Stimulated activated CD8-positive, alpha-beta memory T cell treated with anti-CD3 and anti-CD28 coated beads, Interleukin-4, amount 100 ng/mL, for 1 hour (primary cell): ENCODE measurements at places on chromosomes 7 and 10.

DNA sequence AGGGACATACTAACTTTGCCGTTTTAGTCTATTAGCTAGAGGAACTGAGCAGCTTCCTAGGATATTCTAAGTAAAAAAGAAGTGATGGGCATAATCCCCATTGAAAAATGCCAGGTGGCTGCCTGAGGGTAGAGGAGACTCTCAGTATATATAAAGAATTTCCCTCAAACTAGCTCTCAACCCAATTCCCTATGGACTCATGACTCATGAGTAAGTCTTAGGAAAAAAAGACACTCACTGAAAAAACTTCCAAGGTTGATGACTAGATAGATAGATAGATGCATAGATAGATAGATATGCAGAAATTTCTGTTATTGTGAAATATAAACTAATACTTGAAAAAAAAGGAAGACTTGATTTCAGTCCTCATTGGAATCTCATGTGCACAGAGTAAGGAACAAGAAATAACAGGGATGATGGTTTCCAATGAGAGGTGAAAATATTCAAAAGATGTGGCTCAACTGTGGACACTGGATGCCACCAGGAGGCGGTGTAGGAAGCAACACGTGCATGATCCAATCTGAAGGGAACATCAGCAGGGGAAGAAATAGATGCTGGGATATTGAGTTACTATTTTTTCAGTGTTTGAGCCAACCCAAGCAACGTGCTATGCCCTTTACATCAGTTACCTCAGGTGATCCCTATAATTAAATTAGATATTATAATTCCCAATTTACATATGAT, 711.0 kb upstream of the LRRTM3 start:
- no peak for DNase-seq

DNA sequence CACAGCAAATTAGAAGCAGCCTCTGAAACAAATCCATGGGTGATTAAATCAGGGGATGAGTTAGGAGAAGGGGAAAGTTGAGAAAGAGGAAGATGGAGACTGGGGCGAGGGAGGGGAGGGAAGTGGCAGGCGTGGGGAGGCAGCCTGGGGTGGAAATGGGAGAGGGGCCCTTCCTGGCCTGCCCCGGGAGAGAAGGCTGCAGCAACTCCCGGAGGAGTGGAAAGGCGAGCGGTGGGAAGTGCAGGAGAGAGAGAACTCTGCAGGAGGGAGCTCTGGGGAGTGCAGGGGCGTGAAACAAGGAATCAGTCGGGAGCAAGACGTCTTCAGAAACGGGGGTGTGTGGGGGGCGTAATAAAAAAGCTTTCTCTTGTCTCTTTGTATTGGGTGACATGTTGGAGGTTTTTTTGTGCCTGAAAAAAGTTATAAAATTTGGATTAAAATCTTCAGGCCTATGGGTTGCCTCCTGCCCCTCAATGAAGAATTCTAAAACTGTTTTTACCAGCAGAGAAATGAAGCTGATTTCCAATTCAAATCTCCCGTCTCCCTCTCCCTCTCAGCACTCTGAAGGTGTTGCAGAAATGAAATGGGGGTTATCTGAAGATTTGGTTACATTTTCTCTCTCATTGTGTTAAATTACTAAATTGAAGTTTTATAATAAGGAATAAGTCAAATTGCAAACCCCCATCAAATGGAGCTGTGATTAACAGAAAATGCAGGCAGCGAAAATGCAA, 4.7 kb upstream of the UNCX start:
- no peak for DNase-seq

DNA sequence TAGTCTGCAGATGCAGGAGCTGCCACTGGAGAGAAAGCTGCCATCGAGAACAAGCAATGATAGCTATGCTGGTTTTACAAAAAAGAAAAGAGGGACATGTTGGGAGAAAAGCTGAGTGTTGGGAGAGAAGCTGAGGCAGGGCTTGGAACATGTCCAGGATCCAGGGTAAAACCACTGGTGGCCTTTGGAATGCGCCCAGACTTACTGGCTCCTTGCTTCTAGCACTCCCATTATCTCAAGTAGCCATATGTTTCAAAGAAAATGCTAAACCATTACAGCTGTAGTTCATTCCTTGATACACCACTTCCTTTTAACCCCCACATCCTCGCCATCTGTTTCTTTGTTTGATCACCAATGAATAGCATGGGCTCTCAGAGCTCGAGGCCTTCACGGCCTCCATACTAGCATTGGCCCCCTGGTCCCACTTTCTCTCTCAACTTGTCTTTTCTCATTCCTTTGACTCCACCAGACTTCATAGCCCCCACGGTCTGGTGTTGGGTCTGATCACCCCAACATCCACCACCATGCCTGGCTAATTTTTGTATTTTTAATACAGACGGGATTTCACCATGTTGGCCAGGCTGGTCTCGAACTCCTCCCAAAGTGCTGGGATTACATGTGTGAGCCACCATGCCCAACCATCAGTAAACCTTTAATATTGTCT, 23.8 kb upstream of the PLAC9 start:
- no peak for DNase-seq

- DNase-seq: no peak
Measured at GRCh38 chr7:120168066-120168465, 104.9 kb upstream of the KCND2 start.

DNA sequence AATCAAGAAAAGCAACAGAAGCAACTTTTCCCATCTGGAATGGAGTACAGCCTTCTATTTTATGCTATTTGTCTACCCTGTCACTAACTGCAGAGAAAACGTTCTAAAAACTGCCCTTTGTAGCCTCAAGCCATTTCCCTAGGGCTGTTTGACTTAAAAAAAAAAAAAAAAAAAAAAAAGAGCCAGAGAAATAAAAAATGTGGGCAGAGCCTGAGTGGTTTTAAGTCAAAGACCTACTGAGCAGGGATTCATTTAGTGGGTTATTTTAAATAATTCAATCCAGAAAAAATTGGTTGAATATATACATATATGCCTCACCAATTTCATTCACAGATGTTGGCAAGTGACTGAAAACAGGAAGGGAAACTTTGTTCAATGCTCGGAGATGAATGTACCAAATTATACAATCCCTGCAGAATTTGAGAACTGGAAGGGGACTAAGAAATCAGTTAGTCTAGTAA, 75.2 kb downstream of the PPP1R3C start:
- no peak for DNase-seq

- no peak for DNase-seq
Measured at GRCh38 chr10:29096303-29096824, 192.5 kb upstream of the LYZL1 start.

DNA sequence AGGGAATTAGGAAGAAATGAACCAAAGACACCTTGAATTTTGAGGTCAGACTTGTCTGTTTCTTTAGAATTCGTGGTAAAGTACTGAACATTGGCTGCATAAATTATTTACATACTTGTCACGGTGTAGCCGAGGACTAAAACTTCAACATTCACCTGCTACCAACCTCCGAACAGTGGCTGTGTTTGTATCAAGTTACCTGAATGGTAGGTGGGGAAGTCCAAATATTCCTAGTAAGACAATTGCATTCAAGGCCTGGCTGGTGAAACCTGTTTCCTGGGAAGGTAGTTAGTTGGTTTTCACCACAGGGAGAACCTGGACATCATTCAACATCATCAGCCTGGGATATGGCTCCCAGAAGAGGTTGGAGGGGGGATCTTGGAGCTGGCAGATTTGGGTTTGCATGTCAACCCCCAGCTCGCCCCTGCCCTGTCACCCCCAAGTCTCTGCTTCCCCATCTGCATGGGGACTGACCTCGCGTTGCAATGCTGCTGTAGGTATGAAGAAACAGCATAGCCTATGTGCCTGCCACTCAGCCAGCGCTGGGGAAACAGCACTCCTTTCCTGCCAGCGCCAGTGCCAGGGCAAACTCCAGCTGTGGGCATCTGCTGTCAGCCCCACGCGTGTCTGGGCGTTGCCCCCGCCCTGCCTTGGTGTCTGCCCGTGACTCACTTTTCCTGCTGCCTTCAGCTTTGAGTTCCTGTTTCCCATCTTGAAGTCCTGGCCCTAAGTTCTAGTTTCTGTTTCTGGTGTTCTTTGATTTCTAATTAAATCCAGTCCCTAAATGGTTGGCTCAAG, 12.7 kb upstream of the LARP4B start:
- no peak for DNase-seq

DNA sequence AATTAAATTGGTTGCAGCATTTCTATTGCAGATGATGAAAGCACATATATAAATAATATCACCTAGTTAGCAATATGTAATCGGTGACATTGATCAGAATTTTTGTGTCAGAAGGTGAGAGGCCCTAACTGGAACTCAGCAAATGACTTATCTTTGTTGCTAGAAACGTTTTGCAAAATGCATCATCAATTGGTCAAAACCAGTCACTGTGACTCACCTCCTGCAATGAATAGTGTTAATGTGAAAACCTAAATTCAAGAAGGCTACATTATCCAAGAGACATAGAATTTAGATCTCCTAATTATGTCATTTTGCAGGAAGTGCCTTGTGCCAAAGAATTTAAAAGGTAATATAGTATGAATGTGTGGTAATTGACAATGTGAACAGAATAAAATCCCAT, 9.8 kb upstream of the PNLIPRP3 start:
- DNase-seq: no peak

DNA sequence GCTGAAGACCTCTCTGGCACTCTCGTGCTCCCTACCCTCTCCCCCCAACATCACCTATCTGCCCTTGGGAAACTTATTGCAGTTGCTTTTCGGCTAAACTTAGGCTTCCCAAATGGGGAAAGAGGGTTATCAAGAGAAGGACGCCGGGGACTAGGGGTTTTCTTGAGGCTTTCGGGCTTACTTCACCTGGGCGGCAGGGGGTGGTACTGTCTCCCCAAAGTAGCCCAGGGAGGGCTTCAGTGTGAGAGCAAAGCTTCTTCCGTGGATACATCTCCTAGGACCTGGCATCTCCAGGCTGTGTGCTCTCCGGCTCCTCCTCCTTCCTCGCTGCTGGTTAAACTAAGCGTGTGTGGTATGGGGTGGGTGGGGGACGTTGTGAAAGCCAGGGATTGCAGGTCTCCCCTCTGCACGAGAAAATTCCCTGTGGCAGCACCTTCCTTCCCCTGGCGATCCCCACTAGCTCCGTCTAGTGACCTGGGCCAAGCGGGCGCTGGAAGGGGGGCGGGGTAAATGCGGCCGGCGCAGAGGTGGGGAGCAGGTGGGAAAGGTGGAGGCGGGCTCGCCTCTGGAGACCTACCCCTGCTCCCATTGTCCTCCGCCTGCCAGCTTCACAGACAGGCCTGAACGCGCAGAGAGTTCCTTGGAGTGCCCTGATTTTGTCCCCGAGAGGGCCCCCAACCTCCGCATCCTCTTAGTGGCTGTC, 1.1 kb downstream of the PLXDC2 start:
- DNase-seq: no peak

GRCh38 chr7:140645166-140645900, 4.7 kb upstream of the DENND2A start:
- no peak for DNase-seq

- no peak for DNase-seq
Measured at GRCh38 chr7:141466151-141466904, 84.9 kb upstream of the AGK start.

GRCh38 chr10:78130966-78131710, 97.5 kb downstream of the RPS24 start:
- no peak for DNase-seq
